Cerebellar nuclear complex (tissue), 1 donor: ENCODE measurements at places on chromosomes 1 and 21.
A peak's percentile ranks its signal among the peaks of the same experiment; 100 is the strongest.

- no peak for DNase-seq
These were observed 386.9 kb upstream of the PROX1 start for GRCh38 chr1:213600879-213601278.

- DNase-seq: no peak
These were observed 70.0 kb upstream of the SLC45A1 start for GRCh38 chr1:8247811-8248436.

DNA sequence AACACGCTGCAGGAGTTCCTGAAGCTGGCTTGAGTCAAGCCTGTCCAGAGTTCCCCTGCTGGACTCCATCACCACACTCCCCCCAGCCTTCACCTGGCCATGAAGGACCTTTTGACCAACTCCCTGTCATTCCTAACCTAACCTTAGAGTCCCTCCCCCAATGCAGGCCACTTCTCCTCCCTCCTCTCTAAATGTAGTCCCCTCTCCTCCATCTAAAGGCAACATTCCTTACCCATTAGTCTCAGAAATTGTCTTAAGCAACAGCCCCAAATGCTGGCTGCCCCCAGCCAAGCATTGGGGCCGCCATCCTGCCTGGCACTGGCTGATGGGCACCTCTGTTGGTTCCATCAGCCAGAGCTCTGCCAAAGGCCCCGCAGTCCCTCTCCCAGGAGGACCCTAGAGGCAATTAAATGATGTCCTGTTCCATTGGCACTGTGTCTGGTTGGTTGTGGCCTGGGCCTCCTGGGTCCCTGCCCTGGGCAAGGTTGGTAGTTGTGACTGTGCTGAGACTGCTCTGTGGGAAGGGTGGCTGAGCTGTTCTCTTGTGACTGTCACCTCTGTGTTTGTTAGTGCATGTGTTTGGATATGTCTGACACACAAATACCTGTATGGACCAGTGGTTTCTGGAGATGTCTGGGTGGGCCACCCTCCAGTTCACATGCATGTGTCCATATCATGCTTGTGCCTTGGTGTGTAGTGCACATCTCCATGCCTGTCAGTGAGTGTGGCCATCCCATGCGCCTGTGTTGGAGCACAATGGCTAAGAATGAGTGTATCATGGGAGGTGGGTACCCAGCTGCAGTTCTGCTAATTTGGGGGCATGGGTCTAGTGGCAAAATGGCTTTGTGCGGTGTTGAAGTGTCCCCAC, 1.4 kb downstream of the SH3BGRL3 start:
- DNase-seq: no peak

- no peak for DNase-seq
These were observed 34.1 kb upstream of the BTG2 start for GRCh38 chr1:203271018-203271743.

DNA sequence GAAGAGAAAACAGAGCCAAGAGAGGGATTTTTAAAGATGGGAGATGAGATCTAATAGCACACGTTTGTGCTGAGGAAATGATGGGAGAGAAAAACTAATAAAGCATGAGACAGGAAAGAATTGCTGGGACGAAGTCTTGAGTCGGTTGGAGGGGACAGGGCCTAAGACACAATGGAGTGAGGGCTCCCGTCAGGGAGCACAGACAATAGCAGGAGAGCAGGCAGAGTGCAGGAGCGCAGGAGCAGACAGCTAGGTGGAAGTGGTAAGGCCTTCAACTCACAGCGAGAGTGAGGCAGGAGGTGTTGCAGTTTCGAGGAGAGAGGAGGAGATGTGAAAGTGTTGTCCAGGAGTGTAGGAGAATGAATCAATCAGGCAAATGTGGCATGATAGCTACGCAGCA, 59.9 kb upstream of the SOX13 start:
- DNase-seq: no peak

DNA sequence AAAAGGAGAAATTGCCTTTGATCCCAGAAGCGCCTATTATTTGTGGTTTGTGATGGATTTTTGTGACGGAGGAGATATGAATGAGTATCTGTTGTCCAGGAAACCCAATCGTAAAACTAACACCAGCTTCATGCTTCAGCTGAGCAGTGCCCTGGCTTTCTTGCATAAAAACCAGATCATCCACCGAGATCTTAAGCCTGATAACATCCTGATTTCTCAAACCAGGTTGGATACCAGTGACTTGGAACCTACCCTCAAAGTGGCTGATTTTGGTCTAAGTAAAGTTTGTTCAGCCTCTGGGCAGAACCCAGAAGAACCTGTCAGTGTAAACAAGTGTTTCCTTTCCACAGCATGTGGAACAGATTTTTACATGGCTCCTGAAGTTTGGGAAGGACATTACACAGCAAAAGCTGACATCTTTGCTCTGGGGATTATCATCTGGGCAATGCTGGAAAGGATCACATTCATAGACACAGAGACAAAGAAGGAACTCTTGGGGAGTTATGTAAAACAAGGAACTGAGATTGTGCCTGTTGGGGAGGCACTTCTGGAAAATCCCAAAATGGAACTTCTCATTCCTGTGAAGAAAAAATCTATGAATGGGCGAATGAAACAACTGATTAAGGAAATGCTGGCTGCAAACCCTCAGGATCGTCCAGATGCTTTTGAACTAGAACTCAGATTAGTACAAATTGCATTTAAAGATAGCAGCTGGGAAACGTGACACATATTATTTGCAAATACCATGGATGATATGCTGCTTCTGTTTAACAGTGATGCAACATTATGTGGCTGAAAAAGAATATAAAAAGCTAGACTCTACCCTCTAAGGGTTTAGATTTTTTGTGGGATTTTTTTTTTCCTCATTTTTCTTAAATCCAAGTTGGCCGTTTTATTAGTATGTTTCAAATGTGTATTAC, 10.5 kb downstream of the PDIK1L start:
- DNase-seq: no peak

DNA sequence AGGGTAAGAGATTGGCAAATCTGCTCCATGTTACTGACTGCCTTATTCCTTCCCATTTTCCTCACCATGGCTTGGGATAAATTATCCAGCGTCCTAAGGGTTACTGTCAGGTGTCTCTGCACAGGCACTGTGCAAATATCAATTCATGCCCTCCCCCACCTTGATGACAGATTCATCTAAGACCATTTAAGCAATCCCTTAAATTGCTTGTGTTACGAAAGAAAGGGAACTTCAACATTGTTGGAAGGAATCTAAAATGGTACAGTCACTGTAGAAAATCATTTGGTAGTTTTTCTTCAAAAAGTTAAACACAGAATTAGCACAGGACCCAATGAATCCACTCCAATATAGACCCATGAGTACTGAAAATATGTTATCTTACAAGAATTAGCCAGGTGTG, 17.6 kb upstream of the MTARC2 start:
- DNase-seq: no peak

DNA sequence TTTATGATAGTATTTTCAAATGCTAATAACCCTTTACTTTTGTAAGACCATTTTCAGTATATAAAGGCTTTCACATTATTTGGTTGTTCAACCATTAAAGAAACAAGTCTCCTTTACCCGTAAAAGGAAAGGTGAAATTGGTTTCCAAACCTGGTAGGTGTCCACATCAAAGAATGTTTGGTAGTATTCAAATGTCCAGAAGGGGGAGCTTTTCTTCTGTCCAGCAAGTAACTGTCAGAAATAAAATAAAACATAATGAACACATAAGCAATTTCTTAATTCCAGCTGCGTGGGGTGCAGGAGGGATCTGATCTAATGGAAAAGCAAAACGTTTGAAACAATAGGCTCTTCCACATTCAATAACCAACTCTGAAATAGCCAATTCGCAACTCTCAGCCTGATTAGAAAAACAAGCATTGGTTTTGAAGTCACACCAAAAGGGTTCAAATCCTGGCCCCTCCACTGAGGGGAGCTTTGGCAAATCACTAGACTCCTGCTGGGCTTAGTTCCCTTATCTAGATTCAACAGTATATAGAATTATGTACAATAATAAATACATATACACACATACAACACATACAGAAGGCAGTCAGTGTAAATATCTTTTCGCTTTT, 11.0 kb downstream of the YIPF1 start:
- no peak for DNase-seq

DNA sequence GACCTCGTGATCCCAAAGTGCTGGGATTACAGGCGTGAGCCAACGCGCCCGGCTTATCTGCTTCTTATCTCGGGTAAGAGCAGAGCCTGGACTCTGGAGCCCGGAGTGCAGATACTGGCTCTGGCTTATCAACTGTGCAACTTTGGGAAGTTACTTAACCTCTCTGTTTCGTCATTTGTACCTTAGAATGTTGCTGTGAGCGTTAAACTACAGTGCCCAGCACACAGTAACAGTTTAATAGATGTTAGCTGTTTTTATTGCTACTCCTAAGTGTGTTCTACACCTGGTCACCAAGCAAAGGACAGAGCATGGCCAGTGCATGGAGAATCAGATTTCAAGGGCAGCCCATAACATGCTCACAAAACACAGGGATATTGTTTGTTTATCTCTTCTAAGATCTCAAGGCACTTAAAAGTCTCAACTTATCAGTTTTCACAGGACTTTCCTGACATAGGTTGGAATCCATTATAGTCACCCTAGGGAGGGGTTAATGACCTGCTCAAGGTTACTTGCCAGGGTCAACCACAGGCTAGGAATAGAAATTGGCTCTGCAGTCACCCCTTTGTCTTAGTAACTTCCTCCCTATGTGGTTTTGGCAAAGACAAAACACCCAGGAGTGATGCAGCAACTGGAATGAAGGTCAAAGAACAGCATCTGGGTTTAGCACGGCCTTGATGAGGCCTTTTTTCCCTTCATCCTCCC, 22.5 kb upstream of the SRP9 start:
- DNase-seq: no peak

- DNase-seq: no peak
These were observed 139.4 kb upstream of the CAMK1G start for GRCh38 chr1:209443975-209444651.

- DNase-seq: no peak
These were observed 145.5 kb downstream of the TBX15 start for GRCh38 chr1:118842452-118843201.

GRCh38 chr1:187516874-187517273, 688.1 kb downstream of the PLA2G4A start:
- no peak for DNase-seq

- no peak for DNase-seq
These were observed 102.2 kb downstream of the TSEN15 start for GRCh38 chr1:184153731-184154130.

DNA sequence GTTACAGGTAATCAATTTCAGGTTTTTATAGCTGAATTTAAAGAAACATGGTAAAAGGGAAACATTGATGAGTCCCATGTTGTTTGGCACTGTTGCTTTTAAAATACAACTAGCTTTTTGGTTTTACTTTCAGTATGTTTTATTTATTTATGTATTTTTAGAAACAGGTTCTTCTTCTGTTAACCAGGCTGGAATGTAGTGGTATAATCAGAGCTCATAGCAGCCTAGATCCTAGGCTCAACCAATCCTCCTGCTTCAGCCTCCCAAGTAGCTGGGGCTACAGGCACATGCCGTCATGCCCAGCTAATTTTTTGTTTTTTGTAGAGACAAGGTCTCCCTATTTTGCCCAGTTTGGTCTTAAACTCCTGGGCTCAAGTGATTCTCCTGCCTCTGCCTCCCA, 50.4 kb downstream of the CTTNBP2NL start:
- no peak for DNase-seq

- no peak for DNase-seq
These were observed 67.8 kb downstream of the PCSK9 start for GRCh38 chr1:55107101-55107500.

DNA sequence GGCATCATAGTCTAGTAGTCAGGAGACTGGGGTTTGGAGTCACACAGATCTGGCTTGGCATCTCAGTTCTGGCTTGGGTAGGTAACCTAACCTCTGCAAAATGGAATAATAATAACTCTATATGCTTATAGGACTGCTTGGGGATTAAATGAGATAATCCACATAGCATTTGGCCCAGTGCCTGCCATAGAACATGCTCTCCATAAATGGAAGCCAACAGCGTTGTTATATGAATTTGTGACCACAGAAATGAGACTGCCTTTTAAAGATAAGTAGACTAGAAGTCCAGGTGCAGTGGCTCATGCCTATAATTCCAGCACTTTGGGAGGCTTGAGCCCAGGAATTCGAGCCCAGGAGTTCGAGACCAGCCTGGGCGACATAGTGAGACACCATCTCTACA, 4.0 kb upstream of the OPRD1 start:
- no peak for DNase-seq

GRCh38 chr1:151693057-151693651, 23.4 kb downstream of the CELF3 start:
- DNase-seq: peak; percentile 39

DNA sequence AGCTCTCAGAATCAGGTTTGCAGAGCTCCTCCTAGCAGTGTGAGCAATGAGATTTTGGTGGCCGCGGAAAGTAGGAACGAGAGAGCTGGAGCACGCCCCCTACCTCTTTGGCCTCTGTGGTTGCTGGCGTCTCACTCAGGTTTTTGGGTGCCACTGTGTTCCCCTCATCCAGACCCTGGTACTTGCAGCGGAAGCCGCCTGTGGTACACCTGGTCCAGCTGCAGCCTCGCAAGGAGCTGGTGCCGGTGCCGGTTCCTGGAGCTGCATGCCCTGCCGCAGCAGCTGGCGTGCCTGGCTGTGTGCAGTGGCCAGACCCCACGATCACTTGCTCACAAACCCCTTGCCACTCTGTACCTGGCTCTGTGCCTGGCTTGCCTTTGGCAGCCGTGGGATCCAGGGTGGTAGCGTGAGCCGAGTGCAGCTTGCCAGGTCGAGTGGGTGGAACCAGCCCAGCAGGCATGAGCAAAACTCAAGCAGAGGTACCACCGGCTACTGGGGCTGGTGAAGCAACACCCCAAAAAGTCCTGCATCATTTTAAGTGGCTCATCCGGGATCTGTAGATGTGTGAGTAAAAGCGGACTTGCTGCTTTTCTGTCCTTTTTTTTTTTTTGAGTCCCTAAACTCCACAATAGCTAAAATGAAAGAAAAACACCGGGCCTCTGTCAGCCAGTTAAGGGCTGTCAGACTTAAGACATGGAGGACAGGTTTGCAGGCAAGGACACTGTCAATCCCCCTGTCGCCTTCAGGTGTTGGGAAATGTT, 844.9 kb downstream of the KCNT2 start:
- no peak for DNase-seq

DNA sequence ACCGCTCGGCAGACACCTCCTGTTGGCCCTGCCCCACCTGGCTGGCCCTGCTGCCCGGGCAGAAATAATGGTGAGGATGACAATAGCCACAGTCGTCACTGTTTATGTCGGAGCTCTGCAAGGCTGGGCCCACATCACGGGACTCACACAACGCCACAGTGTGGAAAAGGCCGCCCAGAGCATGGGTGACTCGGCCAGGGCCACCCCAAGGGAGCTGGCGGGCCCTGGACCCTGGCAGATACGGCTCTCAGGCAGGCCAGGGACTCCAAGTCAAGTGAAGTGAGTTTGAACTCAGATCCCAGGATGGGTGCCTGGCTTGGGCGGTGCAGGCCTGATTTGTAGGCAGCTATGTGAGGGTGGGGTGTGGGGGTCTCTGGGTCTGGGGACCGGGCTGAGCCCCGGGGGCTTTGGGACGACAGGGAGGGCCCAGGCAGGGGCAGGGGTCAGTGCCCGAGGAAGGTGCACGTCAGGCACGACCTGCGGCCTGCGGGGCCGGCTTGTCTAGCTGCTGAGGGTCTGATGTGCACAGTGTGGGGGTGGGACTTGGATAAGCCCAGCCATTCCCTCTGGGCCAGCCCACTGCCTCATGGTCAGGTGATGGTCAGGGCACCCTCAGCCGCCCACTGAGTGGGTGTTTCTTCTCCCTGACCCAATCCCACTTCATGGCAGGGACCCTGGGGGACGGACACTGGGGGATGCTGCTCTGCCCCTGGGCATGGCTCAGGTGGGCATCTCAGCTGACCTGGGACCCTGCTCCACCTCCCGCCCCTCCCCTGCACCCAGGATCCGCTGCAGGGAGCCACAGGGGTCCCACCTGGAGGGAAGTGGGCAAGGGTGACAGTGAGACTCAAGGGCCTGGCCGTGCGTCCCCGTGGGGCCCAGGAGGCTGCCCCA, 1.0 kb downstream of the RNF223 start:
- DNase-seq: no peak

GRCh38 chr1:55057956-55058298, 18.6 kb downstream of the PCSK9 start:
- DNase-seq: no peak
